ENCODE measurements at places on chromosomes 16 and 17. TPM values are rescaled to one million over a fixed set of nuclear protein-coding genes. Genes with fewer than 3 reads are reported as not detected.

The KRTAP3-1 gene
- total RNA-seq = not detected

The OR1F1 gene
- total RNA-seq = 0.44 TPM

- DNase-seq = no peak
Observed at GRCh38 chr16:86027373-86028126, 128.6 kb downstream of the IRF8 start.

GRCh38 chr17:16191604-16192003 is 23.7 kb downstream of the NCOR1 start:
- no peak for DNase-seq

DNA sequence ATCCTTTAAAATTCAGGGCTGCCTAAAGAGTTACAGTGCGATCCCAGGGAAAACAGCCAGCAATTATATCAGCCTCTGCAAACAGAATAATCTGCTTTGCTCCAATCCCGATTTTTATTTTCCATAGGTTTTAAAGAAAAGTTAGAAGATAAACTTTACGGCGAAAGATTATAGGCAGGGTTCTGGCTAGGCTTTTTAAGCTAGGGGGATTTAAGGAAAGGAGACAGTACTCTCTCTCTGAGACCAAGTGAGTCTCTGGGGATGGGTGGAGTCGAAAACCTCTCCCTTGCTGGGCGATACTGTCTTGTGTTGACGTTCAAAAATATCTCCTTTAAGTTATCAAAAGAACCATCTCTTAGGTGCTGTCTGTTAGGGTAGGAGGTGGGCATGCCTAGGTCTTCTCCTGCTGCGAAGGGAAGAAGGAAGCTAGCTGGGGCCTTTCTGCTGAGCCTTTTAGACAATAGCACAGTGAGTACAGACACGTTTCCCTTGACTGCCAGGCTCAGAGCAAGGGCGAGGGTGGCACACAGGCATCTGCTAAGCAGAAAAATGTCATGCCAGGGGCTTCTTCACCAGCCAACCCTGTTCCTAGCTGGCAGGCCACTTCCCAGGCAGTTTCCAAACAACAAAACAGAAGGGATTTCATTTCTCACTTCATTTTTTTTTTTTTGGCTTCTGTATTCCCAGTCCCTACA is 167.9 kb upstream of the MAF start:
- DNase-seq = no peak
